ENCODE measurements at places on chromosomes 7 and 10.
A peak's percentile ranks its signal among the peaks of the same experiment; 100 is the strongest.

DNA sequence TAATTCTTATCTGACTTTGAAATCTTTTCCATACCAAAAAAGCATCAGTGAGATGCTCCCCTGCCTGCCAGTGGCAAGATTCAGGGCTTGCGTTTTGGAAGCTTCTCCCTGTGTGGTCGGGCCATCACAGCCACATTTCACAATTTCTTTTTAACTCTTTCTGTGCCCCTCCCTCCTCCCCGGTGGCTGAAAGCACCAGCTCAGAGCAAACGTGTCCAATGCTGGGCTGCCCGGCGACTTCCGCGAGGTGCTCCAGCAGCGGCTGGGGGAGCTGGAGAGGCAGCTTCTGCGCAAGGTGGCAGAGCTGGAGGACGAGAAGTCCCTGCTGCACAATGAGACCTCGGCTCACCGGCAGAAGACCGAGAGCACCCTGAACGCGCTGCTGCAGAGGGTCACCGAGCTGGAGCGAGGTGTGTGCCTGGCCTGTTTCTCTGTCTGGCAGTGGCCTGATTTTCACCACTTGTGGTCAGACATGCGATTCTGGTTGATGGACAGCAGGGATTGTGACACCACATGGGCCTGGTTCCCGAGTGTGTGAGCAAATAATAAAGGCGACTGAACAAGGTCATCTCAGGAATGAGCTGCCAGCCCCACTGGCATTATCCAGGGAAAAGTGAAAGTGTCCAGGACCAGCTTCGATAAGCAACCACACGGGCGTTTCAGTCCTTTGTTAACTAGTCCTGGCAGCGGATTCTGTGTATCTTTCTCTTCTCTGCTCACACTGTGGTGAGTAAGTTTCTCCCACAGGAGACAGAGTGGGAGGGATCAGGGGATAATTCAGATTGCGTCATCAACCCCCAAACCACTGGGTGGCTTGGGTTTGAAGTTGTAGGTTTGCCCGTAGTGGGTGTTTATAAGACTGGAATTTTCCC lies 2.6 kb downstream of the NPTX2 start:
- peak; percentile 57 for DNase-seq

DNA sequence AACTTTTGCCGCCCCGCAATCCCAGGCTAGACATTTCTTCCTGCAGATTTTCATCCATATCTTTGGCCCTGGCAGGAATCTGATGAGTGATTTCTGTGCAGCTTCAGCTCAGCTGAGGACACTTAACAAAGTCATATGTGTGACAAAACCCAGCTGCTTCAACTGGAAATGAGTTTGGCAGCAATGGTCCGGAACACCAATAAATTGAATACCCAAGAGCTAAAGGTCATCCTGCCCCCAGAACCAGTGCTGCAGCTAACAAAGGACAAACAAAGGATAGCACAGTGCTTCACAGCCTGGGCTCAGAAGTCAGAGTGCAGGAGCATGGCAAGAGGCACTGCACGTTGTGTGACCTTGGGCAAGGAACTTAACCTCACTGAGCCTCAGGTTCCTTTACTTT lies 40.0 kb upstream of the TRIL start:
- no peak for DNase-seq

GRCh38 chr7:36639826-36640225 lies 84.5 kb downstream of the AOAH start:
- DNase-seq, result no peak

GRCh38 chr7:112646783-112647182 lies 143.4 kb downstream of the TMEM168 start:
- DNase-seq, result no peak

GRCh38 chr10:129712000-129712399 lies 245.0 kb downstream of the MGMT start:
- DNase-seq, result no peak

DNA sequence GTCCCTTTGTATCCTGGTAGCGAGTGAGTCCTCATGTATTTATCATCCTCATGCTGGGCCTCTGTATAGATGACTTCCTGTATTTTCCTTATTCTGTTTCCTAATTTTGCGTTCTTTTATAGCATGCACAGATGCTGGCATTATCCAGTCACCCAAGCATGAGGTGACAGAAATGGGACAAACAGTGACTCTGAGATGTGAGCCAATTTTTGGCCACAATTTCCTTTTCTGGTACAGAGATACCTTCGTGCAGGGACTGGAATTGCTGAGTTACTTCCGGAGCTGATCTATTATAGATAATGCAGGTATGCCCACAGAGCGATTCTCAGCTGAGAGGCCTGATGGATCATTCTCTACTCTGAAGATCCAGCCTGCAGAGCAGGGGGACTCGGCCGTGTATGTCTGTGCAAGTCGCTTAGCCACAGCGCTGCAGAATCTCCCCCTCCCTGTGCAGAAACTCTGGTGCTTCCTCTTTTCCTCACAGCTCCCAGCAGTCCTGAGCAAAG lies 183.1 kb upstream of the PRSS58 start:
- DNase-seq, result no peak

- no peak for DNase-seq
Measured at GRCh38 chr7:124857672-124858235, 71.9 kb downstream of the POT1 start.

DNA sequence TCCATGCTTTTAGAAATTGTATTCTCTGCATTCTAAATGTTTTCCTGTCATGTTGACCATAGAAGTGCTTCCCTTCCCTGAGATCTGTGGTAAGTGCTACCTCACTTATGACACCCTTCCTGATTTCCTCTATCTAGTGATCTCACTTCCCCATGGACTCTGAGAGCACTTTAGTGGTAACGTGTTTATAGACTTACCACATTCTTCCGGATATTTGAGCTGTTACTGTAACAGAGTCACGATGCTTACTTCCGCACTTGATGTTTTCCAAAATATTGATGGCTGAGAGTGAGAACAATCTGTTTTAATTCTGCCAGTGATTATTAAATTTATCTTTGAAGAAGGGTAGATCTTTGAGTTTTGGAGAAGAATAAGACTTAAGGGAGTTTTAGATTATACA lies 60.1 kb upstream of the NAMPT start:
- DNase-seq, result peak; percentile 46

- DNase-seq, result no peak
Measured at GRCh38 chr7:159030490-159031134, 114.1 kb downstream of the VIPR2 start.

- DNase-seq, result peak; percentile 26
Measured at GRCh38 chr10:112389271-112389822, 15.4 kb downstream of the ACSL5 start.

GRCh38 chr7:106283501-106283830 lies 1.3 kb downstream of the NAMPT start:
- DNase-seq, result no peak

GRCh38 chr7:24908166-24908565 lies 71.8 kb downstream of the OSBPL3 start:
- no peak for DNase-seq

DNA sequence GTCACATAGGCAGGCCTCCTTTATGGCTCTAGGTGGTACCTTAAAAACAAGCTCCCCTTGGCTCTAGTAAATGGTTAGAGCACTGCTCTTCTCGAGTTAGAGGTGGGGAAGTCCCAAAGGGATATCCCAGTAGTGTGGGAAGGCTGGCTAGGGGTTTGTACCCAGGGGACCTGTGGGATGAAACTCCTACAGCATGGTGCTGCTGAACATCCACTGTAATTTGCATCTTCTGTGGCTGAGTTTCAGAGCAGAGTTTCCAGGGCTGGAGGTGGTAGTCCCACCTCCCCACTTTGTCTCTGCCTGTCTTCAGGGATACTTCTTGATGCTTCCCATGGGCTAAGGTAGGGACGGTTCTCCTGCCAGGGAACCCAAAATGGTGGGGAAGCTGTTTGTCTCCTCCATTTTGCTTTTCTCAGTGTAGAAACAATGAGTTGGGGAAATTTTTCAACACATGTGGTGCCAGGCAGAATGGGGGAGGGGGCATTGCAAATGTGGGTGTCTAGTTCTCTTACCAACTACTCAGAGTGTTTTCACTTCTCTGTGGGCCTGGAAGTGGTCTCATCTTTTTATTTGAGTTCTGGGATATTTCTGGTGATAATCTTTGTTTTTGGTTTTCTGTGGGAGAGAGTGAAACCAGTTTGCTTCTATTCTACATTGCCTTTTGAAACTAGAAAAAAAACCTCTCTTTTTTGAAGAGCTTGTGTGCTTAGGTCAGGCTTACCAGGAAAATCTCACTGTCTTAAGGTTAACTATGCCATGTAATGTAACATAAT lies 36.3 kb downstream of the SCART1 start:
- no peak for DNase-seq

- peak; percentile 31 for DNase-seq
Measured at GRCh38 chr7:135943134-135943879, 33.9 kb downstream of the MTPN start.

GRCh38 chr10:42942279-42942950 lies 134.5 kb upstream of the RET start:
- DNase-seq, result no peak

DNA sequence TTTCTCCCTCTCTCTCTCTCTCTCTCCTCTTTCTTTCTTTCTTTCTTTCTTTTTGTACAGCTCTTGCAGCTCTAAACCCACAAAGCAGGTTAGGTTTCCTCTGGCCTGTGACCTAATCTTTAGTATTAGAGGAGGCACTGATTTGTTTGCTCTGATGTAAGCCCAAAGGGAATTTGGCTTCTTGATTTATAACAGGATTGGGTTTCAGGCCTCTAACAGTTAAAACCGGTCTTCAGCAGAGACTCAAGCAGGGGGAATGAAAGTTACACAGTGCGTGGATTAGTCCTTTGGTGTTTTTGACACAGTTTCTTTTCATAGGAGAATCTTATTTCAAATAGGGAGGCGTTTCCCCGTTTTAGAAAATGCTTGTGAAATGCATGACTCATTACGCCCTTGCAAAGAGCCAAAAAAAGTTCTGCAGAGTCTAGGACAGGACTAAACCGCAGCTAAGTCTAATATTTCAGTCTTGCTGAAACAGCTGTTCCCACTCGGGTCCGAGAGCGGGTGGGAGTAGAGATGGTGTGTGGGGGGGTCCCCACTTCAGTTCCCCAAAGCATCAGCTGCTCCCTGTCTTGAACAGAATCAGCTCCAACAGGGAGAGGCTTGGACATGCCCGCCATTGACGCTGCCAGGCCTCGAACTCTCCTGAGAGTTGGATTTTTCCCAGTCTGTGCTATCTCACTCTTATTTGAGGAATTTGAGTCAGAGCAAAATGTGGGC lies 296.5 kb upstream of the PITRM1 start:
- DNase-seq, result peak; percentile 96

GRCh38 chr10:35641676-35642034 lies 441 bp downstream of the FZD8 start:
- DNase-seq, result peak; percentile 29

DNA sequence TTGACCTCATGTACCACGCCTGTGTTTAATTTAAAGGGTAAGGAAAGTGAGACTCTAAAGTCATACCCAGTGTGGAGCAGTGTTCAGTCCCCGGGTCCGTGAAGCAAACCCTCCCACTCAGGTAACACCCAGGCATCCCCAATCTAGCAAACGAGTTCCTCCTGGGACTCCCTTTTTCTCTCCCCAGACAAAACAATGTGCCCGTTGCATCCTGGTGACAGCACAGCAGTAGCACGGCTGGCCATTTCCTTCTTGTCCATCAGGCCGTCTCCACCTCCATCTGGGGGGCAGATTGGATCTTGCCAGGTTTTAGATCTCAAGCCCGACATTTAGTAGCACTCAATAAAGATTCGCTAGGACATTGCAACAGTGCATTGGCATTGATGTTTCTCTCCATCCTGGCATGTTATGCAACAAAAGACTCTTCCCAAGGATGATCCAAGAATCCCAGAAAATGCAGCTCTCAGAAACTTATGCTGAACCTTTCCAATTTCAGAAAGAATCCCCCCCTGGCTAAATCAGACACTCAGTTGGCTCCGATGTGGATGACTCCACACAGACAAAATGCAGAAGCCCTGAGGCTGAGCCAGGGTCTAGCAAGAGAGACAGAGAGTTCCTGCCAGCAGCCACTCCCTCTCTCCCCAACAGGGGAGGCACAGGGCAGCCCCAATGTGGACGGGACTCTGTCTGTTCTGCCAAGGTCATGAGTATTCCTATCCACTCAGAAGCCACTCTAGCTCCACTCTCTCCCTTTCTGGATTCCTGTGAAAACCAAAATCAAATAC lies 274.5 kb upstream of the MGMT start:
- DNase-seq, result no peak

GRCh38 chr10:88092973-88093372 lies 229.5 kb downstream of the PTEN start:
- no peak for DNase-seq

GRCh38 chr10:97278491-97278989 lies 13.9 kb downstream of the ARHGAP19 start:
- DNase-seq, result peak; percentile 82

GRCh38 chr10:130560116-130560515 lies 423.9 kb downstream of the GLRX3 start:
- no peak for DNase-seq

DNA sequence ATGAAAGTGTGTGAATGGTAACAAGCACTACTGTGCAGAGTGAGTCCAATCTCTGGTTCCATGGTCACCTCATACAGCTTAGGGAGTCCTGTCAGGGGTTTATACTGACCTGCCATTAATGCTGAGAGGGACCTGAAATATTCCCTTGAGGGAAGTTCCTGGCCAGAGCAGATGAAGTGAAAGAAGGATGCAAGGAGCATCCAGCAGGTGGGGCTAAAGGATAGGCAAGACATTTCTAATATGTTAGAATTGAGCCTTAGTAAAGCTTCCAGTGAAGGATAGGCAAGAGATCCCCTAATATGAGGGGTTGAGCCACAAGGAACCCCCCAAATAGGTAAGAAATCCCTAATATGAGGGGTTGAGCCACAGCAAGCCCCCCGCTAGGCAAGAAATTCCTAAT lies 25.5 kb upstream of the FAM221A start:
- DNase-seq, result no peak

- peak; percentile 32 for DNase-seq
Measured at GRCh38 chr7:24025094-24025493, 258.9 kb upstream of the NPY start.

GRCh38 chr10:27998954-27999275 lies at the start of gene ODAD2:
Gene ODAD2 (minus strand): TSS chr10:27999079. CDS start chr10:27995142, 3,937 bp downstream.
- DNase-seq, result peak; percentile 12

- peak; percentile 50 for DNase-seq
Measured at GRCh38 chr10:29304264-29304994, 15.6 kb downstream of the LYZL1 start.

DNA sequence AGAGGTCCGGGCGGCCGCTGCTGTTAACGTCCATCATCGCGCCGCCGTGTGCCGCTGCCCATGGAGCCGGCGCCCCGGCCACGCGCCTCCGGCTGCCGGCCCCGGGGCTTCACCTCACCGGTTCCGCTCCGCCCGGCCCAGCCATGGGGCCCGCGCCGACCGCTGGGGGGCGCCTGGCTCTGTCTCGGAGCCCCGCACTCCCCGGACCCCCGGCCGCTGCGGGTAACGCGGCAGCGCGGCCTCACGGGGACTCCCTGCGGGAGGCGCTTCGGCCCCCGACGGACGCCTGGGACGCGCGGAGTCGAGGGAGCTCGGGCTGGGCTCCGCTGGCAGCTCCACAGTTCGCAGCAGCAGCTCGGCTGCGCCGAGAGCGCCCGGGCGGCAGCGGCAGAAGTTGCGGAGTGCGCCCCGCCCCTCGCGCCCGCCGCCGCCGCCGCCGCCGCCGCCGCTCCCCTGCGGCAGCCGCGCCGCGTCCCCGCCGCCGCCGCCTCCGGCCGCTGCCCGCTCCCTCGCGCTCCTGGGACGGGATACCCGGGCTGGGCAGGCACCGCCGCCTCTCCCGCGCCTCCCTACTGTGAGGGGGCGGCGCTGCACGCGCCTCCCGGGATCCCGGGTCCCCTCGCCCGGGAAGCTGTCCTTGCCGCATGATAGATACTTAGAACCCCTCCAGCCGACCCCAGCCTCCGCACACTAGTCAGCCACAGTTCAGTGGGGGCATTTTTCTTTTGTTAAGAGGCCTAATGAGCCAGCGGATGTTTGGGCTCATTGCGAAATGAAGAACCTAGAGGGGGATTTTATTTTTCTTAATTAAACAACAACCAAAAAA lies at the start of gene HTR7:
TSS of gene HTR7 (minus strand) at position 405 of the 826 bp plus-strand sequence. CDS start at position 37, 368 bp downstream.
- DNase-seq, result no peak

GRCh38 chr7:101625031-101625791 lies 3.9 kb downstream of the MYL10 start:
- DNase-seq, result peak; percentile 37
